ENCODE measurements at places on chromosomes 5 and 9. TPM values are rescaled to one million over a fixed set of nuclear protein-coding genes. Genes with fewer than 3 reads are reported as not detected.

F12 gene
- polyA plus RNA-seq, result not detected

MYMK gene
- 0.37 TPM for polyA plus RNA-seq

NEUROG1 gene
- not detected for polyA plus RNA-seq

PRR16 gene
- 13.9 TPM for polyA plus RNA-seq

CCDC192 gene
- 0.66 TPM for polyA plus RNA-seq

GRCh38 chr5:5792106-5792505, 369.6 kb downstream of the ICE1 start:
- DNase-seq, result no peak

DNA sequence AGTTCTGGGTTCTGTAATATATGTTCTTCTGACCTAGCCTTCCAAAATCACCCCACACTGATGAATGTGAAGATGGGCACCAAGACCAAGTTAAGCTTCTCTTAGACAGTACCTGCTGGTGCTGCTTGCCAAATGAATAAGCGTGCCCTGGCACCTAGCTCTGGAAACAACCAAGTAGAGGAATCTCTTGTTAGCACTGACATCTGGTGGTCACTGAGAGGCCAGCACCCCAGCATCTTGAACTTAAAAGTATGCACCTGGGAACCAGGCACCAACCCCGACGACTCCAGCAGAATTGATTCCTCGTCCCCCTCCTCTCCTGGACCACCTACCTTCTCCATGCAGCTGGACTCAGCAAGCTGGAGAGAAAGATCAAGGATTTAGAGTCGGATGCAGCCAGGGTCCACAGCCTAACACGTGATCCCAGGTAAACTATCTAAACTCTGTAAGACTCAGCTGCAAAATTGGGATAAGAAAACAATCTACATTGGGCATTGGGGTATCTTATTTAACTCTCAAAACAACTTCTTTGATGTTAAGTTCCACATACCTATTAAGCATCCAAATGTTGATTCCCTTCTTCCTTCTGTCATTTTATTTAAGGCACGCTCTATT, 89.8 kb downstream of the SLC1A3 start:
- no peak for DNase-seq

- no peak for DNase-seq
Observed at GRCh38 chr5:17151686-17152085, 65.7 kb upstream of the BASP1 start.

GRCh38 chr9:72038408-72038807, 22.0 kb downstream of the C9orf57 start:
- DNase-seq, result peak; percentile 90

DNA sequence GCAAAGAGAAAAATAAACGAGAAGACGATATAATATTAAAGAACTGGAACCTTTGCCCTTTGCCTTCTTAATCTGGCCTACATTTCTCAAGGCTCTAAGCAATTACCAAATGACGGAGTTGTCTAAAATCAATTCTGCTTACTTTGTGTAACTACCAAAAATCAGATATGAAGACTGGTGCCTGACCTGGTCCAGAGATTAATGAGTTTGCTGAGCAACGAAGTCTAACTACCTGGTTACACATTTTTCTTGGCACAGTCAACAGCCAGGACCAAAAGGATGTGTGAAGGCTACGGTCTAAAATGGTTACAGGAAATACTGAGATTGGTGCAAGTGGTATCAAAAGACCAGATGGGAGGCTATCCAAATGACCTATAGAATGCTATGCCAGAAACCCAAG, 17.8 kb upstream of the IFNE start:
- no peak for DNase-seq

DNA sequence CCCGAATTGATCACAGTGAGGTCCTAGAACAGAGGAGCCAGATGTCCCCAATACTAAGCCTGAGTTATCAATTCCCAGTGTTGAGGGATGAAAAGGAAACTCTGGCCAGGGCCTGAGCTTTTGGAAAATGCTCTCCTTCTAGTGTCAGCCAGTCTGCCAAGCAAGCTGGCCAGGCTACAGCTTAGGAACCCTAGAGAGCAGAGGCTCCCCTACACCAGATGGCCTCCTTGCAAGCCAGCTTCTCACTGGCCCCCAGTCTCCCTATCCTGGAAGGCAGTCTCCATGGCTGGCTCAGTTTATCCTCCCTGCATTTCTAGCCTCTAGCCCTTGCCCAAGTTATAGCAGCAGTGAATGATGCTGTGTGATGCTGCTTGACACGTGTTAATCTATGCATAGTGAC, 204.7 kb upstream of the WWC1 start:
- DNase-seq, result no peak

DNA sequence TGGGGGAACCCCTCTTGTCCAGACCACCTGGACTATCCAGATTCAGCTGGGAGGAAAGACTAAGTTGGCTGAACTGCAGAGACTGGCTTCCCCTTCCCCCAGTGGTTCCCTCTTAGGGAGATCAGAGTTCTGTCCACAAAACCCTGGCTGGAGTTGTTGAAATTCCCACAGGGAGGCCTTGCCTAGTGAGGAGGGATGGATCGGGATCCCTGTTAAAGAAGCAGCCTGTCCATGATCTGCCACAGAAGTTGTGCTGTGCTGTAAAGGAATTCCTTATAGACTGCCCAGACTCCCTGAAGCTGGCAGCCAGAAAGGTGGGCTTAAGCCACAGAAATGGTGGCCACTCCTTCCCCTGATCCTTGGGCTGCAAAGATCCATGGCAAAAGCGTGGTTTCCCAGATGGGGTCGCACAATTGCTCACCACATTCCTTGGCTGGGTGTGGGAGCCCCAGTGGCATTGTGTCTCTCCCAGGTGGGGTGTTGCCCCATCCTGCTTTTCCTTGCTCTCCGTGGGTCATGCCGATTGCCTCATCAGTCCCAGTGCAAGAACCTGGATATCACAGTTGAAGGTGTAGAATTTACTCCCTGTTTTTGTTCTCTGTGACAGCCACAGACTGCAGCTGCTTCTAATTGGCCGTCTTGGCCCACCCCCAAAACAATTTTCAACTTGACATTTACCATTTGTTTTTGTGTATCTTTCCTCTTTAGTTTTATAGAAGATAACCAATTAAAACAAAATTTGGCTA, 342.4 kb downstream of the FGF10 start:
- peak; percentile 42 for DNase-seq

DNA sequence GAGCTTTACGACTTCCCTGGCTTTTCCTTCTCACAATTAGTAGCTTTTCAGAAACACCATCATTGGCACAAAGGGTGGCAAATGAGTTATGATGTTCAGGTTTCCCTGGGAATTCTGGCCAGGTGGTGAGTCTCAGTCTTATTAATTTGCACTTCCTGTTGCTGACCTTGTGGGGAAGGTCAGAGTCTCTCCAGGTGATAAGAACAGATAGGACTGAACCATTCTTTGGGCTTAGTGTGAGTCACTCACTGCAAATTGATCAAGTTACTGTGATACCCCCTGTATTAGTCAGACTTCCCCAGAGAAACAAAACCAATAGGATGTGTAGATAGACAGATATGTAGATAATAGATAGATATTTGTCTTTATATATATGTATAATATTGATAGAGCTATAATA, 53.8 kb upstream of the RANBP3L start:
- DNase-seq, result no peak

DNA sequence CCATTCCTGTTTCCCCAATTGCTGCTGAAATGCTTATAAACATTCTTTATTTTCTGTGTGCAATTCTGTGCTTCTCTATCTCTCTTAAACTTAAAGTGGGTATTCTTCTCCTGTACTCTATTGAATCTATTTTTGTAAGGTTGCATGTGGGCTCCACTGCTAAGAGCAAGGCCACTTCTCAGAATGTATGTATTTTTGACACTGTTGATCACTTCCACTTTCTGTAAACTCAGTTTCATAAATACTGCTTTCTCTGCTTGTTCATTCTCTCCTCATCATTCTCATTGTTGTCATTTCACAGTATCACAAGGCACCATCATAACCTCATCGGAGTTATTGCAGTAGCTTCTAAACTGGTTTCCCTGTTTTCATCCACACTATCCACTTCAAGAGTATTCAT, 483.0 kb upstream of the CDH18 start:
- no peak for DNase-seq

DNA sequence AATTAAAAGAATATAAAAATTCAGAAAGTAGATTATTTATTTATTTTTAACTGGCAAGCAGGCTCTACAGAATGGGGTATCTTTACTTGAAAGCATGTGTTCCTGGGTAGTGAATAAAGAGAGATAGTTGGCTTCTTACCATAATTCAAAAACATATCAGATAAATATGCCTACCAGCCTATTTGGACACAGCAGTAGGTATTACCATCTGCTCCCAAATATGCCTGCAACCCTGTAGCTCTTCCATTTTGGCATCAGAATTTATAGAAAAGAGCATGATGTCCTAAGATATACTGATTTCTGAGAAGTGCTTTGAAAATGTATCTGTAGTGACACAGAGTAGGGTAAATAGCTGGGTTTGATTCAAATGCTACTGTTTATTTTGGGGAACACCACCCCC, 1300.5 kb upstream of the DMAC1 start:
- DNase-seq, result no peak

GRCh38 chr5:82975396-82975795, 101.8 kb downstream of the TMEM167A start:
- DNase-seq, result no peak

DNA sequence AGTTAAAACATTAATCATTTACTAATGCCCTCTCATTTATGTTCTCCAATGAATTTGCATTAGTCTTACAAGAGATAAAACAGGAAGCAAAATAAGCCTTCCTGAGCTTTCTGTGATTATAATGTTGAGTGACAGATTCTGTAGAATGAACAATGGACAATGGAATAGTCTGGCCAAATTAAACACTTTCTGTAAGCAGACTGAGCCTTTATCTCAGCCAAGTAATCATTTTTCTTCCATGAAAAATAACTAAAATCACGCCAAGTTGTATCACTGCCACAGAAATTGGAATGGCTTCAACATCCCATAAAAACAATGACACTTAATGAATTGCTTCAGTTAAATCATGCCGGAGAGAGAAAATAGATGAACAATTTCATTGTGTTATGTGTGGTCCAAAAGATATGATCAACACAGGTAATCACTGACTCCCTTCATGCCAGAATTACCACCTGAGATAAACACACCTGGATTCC, 63.0 kb downstream of the TSSK1B start:
- DNase-seq, result no peak

DNA sequence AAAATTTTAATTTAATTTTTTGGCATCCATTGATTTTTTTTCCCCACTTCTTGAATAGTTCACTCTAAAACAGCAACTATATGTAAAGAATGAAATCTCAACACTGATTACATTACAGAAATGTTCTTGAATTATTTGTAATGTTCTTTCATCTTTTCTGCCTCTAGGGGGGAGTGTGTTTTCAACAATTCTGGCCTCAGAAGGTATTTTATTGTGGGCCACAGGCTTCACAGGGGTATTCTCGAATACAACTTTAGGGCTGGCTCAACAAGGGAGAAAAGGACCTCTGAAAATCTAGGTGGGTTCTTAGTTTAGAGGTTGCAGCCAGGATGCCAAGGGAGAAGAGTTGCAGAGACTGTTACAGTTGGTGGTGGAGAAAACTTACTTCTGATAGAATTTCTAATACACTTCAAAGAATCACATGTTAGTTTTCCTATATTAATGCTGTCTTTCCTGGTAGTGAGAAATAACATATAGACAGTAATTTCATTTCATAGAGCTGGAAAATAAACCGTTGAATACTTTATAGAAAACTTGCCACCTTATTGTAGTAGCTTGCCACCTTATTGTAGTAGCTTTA, 3.6 kb upstream of the NPR3 start:
- peak; percentile 27 for DNase-seq

GRCh38 chr9:124908098-124908497, 32.8 kb downstream of the GOLGA1 start:
- DNase-seq, result no peak
